ENCODE measurements at places on chromosomes 2 and 18.

DNA sequence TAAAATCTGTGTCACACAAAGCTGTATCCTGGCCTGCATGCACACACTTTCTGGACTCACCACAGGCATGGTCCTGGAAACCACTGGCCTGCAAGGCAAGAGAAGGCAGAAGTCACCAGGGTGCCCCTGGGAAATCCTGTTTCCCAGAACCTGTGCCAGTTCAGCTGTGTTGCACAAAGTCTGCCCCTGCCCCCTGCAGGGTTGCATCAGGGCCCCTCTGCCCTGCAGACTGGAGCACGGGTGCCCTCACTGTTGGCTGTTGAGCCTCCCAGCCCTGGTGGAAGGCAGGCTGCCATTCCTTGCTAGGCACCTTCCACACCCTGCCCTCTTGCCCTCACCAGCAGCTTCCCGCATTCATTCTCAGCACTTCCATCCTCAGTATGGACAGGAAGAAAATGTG, 18.0 kb upstream of the TUBB6 start:
- no peak for DNase-seq

DNA sequence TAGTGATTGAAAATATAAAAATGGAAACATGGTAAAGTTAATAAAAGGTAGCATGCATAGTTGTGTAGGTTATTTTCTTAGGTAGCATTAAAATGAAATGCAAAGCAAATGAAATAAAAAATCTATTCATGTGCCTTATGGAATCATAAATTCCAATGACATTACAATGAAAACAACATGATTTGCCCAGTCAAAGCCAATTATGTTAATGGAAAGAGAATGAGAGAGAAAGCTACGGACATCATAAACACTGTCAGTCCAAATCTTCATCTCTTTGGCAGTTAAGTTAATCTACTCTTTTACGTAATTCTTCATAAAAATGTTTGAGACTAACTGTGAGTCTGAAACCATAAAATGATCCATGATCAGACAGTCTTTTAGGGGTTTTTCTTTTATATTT, 636.7 kb upstream of the SYT4 start:
- no peak for DNase-seq

DNA sequence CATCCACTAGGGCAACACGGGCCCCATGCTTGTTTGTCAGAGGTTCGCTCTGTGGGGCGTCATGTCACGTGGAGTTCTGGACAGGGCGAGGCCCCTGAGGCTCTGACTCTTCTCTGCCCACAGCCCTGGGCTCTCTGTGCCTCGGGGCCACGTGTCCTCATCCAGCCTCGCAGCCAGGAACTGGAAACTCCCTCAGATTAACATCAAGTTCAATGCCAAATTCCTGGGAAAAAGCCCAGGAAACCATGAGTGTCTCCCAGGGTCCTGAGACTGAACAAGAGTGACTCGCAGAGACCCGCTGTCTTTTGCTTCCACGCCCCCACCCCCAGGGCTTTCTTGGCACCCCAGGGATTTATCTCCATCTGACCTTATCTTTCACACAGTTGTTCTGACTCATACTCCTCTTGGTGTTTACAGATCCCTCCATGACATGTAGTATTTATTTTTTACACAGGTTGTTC, 174.0 kb upstream of the PIEZO2 start:
- DNase-seq = no peak

DNA sequence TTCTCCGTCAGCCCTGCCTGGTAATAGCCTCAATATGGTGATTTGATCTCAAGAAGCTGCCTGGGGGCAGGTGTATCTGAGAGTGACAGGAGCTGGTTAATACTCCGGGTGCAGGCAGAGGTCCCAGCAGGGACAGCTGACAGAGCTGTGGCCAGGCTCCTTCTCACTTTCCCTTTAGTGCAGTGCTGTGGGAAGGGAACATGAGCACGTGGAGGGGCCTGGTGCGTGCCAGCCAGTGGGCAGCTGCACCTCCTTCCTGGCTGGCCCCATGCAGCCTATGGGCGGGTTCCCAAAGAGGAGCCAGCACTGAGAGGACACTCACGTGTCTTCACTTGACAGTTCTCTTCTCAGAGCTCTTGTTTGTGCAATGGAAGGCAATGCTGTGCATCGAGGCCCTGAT, 9.1 kb downstream of the CNNM4 start:
- no peak for DNase-seq

DNA sequence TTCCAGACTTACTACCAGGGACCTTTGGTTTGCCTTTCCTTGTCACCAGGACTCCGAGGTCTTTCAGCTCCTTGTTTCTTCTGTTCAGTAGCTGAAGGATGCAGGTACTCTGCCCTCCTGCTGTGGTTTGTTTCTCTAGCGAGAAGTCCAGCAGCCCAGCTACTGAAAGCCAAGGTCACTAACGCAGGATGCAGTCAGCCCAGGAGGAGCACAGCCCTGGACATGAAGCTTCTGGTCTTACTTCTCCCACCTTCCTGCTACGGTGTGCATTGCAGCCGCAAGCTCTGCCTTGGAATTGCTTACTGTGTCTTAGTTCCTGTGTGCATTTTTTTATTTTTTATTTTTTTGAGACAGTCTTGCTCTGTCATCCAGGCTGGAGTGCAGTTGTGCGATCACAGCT, 62.4 kb downstream of the DGKD start:
- no peak for DNase-seq

GRCh38 chr2:206189691-206190090, 30.0 kb downstream of the EEF1B2 start:
- DNase-seq = no peak

- no peak for DNase-seq
Measured at GRCh38 chr2:166803373-166804000, 84.8 kb upstream of the XIRP2 start.

DNA sequence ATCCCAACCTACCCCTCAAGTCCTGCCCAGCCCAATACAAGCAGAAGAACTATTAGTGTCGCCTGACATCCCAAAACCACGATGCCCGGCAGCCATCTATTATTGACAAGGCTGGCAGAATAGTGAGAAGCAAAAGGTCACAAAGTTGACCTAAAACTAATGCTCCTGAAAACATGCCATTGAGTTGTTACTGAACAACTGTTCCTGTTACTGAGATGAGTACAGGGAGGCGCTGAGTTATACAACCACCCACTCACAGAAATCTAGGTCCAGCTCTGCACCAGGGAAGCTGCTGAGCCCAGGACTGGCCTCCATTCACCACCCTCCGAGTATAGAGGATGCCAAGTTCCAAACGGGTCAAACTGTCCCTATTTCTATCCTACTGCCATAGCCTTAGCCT, 180.0 kb upstream of the ACAA2 start:
- DNase-seq = no peak

- DNase-seq = no peak
Measured at GRCh38 chr2:239057533-239057932, 209.6 kb downstream of the TWIST2 start.

DNA sequence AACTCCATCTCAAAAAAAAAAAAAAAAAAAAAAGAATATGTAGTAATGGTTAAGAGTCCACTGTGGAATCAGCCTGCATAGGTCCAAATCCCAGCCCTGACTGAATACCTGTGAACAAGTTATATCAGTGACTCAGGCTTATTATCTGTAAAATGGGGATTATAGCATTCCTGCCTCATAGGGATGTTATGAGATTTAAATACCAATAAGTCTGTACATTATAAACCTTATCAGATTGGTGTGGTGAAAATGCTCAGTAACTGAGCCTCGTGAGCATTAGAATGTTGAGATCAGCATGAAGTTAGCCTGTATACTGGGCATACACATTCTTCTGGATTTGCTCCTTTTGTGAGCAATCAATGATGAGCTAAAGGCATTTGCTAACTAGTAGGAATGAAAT, 3.0 kb upstream of the AMMECR1L start:
- DNase-seq = no peak

GRCh38 chr2:139864821-139865302, 1084.7 kb upstream of the NXPH2 start:
- no peak for DNase-seq

DNA sequence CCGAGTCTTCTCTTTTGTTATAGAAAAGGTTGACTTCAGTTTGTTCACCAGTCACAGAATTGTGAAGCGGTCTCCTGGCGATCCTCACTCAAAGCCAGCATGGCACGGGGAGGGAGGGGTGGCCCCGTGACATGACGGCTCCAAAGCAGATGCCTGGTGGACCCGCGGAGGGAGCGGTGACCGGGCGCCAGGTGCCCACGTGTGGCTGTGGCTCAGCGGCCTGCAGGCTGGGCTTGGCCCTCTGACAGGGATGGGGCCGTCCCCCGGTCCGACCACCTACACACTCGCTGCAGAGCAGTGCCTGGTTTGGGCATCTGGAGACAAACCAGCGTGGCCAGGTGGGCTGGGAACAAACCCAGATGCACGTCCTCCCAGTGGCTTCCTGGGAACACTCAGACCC, 129.1 kb upstream of the SNTG2 start:
- no peak for DNase-seq

- DNase-seq = no peak
Measured at GRCh38 chr2:221876016-221876415, 303.9 kb upstream of the EPHA4 start.

GRCh38 chr2:225454412-225454811, 54.9 kb downstream of the NYAP2 start:
- DNase-seq = no peak

GRCh38 chr2:383178-383577, 95.3 kb upstream of the ALKAL2 start:
- DNase-seq = no peak

- DNase-seq = no peak
Measured at GRCh38 chr18:21163647-21164547, 52.3 kb upstream of the ROCK1 start.

GRCh38 chr2:74070991-74071390, 76.7 kb downstream of the BOLA3 start:
- no peak for DNase-seq

GRCh38 chr2:176508374-176508773, 239.1 kb downstream of the MTX2 start:
- DNase-seq = no peak

DNA sequence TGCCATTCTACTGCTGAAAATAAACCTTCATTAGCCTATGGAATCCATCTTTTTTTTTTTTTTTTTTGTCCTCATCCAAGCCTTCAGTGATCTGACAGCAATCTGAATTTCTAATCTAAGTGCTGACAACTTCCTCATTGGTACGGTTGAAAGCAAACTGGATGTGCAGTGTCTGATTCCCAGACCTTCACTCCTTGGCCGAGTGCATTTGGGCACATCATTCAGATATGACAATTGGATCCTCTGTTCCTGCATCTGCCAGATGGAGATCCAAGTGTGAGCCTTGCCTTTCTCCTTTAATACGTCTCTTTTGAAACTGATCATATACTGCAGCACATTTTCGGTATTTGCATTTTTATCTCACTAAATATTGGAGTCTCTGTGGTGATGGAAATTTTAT, 713.1 kb downstream of the DCDC2C start:
- DNase-seq = no peak

GRCh38 chr2:120820953-120821279, 85.2 kb downstream of the GLI2 start:
- no peak for DNase-seq

DNA sequence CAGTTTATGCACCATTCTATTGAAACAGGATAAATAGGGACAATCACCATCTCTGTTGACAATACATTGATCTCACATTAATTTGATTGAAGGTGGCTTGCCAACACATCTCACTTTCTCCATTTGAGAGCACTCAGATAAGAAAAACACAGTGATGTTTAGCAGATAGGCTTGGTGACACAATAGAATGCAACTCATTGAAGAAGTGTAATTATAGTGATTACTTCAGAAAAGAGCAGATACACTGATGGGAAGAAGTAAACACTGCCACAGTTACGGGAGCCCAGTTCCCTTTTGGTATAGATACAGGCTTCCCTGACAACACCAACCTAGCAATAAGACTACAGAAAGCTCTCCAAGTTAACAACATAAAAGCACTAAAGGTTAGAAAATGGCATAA, 89.1 kb downstream of the FIGN start:
- DNase-seq = no peak

- DNase-seq = no peak
Measured at GRCh38 chr2:134433469-134433868, 179.6 kb downstream of the MGAT5 start.

- DNase-seq = no peak
Measured at GRCh38 chr2:123380370-123380935, 644.6 kb upstream of the CNTNAP5 start.

GRCh38 chr2:179338681-179339080, 74.0 kb upstream of the SESTD1 start:
- DNase-seq = no peak

GRCh38 chr18:57819671-57820460, 16.8 kb upstream of the ATP8B1 start:
- no peak for DNase-seq

- DNase-seq = no peak
Measured at GRCh38 chr2:55807900-55808299, 114.3 kb upstream of the PNPT1 start.

DNA sequence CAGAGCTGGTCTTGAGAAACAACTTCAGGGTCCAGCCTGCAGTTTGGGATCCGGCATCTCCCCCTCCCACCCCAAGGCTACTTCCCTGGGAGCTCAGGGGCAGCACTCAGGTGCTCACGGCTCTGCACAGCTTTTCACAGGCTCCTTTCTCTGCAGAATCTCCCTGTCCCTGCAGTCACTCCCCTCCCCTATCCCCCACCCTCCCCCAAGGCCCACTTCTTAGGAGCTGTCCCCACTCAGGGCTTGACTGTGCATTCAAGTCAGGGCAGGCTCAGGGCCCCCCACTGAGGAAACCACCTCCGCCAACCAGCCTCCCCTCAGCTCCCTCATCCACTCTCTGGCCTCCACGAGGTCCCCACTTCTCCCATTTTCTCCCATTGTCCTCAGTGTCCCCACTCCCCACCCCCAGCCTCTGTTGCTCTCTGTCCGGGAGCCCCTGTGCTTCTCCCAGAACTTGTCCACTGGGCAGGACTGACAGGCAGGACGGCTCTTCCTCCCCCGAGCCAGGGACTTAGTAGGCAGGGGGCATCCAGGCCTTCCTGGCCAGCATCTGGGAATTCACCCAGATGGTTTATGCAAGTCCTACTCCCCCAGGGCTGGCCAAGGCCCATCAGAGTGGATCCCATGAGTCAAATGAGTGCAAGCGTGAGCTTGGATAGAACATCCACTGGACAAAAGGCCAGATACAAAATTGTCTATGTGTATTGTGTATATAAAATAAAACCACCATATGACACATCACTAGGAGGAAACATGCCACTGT, 7.6 kb downstream of the NMUR1 start:
- no peak for DNase-seq

DNA sequence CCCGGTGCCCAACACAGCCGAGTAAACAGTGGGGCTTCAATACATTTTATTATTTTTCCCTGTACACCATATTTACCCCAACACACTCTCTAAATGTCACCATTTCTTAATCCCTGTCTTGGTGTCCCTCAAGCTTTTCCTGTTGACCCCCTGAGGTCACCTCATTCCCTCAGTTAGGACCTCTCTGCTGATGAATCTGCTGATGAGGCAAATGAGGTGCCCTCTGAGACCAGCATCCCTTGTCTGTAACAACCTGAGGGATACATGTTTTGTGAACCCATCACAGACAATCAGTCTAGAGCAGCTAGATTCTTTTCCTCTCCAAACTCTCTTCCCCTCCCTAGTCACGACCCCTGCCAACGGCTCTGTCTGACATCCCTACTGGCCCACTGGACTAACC, 127.6 kb downstream of the FSHR start:
- DNase-seq = no peak

GRCh38 chr2:191225690-191226089, 19.5 kb upstream of the MYO1B start:
- no peak for DNase-seq

GRCh38 chr2:68774569-68775271, 40.1 kb downstream of the ARHGAP25 start:
- DNase-seq = peak; percentile 60

GRCh38 chr2:188609321-188610049, 317.8 kb downstream of the GULP1 start:
- DNase-seq = no peak

GRCh38 chr2:126413079-126413478, 242.9 kb upstream of the GYPC start:
- no peak for DNase-seq

All from stimulated activated CD4-positive, alpha-beta T cell treated with anti-CD3 and anti-CD28 coated beads, Interleukin-15, amount 100 ng/mL, for 48 hours (primary cell).